ENCODE measurements at places on chromosomes 2 and 18.

DNA sequence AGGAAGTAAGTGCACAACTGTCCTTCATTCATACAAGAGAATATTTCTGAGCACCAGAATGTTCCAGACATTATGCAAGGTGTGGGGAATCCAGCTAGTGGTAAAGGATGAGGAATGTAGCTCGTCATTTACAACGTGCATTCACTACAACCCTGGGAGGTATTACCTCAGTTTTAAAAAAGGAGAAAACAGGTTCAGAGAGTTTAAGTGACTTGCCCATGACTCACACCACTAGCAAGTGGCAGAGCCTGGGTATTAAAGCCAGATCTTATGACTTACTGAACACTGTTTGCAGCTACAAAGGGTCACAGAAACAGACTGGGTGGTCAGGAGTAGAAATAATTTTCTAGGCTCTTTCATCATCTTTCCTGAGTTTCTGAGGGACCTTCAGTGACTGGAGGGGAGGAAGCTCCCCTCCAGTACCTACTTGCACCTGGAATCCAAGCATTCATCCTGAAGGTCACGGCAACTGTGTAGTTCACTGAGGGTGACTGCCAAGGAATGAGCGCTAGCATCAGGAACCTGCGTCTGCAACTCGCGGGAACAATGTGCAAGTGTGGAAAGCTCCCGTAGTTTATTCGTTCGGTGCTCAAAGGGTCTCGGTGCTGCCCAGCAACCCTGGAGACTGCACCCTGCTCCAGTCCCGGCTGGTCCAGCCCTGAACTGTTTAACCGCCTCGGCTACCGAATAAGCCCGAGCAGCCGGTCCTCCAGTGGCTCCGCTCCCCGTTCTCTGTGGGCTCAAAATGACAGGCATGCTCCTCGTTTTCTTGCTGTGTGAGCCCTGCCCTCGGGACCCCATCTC, 647 bp downstream of the CCDC121 start:
- no peak for DNase-seq

DNA sequence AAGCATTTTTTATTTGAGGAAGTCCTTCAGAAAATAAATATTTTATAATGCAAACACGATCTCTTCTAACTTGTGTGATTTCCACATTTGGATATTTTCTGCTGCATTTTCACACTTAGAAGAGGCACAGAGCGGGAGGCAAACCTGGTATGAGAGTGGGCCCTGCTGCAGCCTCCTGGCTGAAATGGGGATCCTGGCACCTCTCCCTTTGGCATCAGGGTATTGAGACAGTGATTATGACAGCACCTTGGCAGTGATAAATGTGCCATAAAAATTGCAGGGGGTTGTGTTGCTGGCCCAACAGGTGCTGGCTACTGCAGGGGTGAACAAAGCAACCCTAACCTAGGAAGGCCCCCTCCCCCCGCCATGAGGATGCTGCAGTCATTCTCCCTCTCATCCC, 128.6 kb downstream of the TSN start:
- DNase-seq = no peak

GRCh38 chr2:207750876-207751275, 18.8 kb downstream of the FZD5 start:
- no peak for DNase-seq

DNA sequence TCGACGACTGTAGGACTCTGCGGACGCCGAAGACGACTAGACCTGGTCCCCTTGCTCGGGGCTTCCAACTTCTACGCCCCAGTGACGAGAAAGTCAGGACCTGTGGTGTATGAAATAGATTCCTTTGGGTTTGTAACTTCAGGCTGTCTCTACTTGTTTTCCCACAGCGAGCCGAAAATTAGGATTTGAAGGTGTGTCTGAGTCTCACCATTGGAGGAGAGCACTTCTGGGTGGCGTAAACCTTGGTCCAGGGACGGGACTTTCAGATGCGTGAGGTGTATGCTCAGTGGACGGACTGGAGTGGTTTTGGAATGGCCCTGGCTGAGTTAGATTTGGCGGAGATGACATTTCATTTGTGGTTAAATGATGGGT, 1.3 kb downstream of the BIRC6 start:
- no peak for DNase-seq

DNA sequence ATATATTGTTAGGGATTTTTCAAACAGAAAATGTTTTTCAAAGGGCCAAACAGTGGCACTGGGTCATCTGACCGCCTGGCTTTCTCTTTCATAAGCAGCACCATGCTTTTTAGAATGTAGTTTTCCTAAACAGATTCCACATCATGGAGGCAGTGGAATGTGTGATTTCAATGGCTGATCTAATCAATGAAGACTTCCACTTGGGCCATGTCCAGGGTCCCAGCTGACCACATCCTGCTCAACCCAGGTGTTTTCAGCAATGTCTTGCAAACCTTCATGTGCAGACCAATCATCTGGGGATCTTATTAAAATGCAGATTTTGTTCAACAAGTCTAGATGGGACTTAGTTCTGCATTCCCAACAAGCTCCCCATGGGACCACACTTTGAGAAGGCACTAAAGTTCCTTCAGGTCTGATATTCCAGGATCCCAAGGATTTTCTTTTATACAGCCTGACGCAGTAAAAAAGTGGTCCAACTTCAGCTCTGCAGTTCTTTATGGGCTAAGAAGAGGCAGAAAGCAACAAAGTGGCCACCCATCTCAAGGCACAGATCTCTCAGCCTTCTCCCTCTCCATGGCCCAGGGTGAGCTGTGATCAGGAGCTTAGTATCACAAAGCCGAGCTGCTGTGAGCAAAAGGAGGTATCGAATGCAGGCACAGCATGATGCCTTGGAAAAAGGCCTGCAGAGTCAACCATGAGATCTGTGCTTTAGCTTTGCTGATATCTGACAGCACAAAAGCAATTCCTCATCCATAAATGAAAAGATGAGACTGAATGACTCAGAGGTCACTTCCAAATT, 3.7 kb downstream of the ALKAL2 start:
- no peak for DNase-seq

GRCh38 chr18:54149078-54149697, 75.3 kb downstream of the MBD2 start:
- no peak for DNase-seq

DNA sequence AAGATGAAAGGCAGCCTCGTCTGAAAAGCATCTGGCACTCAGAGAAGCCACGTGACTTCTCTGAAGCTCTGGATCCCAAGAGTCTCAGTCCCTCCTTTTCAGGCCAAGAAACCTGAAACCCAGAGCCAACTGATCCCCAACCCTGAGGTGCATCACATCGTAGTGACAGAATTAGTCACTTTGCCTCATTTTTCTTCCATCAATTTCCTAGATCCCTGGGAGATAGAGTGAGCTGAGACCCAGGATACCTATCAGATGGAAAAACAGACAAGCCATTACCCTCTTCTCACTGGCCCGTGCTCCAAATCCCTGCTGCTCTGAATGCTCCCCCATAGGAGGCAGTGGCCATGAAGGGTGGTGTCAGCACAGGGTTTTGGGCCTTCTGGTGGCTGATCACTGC, 113.1 kb downstream of the ALK start:
- DNase-seq = no peak

GRCh38 chr2:204452464-204453023, 92.7 kb upstream of the PARD3B start:
- DNase-seq = no peak

DNA sequence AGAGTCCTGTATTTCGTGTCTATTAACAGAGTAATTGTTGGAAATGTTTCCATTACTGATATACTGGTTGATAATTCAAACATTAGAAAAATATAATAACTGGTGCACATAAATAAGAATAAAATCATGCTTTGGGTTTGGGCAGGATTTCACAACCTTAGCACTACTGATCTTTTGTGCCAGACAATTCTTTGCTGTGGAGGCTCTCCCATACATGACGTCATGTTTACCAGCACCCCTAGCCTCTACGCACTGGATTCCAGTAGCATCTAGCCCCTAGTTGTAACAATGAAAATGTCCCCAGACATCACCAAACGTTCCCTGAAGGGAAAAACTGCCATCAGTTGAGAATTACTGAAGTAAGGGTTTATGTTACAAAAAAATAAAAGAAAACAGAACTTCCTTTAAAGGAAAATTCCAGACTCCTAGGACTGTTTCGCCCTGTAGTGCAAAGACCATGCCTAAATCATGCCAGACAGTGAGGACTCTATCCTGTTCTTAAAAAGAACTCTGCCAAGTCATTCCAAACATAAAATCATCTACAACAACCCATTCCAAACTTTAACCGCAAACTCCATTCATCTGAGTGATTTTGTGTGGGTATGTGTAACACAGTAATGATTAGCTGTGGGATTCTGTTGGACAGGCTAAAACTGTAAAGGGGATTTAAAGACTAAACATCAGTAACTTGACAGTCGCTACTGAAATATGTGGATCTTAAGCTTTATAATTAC, 313.4 kb upstream of the CCDC68 start:
- DNase-seq = no peak

DNA sequence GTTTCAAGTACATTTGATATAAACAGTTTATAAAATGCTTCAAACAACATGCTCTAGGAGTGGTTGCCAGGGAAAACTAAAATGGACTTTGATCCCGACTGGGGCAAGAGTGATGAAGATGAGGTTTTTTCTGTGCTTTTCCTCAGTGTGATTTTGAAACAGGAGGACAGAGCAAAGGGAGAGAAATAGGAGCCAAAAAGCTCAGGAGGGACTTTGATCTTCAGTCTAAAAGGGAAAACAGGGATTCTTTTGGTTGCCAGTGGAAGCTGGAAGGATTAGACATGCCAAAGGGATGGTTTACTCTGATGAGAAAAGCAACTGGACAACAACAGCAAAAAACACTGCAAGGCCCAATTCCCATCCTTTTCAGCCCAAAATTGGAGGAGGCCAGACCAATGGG, 95.5 kb downstream of the LTBP1 start:
- no peak for DNase-seq

- no peak for DNase-seq
These were observed 94.0 kb upstream of the HNRNPA3 start for GRCh38 chr2:177118636-177119035.

DNA sequence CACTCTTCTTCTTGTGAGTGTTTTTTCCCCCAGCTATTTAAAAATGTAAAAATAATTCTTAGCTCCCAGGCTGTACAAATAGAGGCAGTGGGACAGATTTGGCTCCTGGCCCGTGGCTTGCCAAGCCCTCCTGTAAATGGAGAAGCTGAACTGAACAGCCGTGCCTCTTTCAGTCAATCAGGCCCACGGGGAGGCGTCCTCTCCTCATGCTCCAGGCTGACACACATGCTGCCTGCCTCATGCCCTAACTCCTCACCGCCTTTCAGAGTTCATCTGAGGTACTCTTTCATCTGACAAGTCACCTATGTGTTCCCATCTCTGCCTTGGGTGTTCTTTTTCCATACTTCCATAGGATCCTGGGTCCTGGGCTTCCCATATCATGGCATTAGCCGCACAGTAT, 58.9 kb downstream of the BMP10 start:
- no peak for DNase-seq

DNA sequence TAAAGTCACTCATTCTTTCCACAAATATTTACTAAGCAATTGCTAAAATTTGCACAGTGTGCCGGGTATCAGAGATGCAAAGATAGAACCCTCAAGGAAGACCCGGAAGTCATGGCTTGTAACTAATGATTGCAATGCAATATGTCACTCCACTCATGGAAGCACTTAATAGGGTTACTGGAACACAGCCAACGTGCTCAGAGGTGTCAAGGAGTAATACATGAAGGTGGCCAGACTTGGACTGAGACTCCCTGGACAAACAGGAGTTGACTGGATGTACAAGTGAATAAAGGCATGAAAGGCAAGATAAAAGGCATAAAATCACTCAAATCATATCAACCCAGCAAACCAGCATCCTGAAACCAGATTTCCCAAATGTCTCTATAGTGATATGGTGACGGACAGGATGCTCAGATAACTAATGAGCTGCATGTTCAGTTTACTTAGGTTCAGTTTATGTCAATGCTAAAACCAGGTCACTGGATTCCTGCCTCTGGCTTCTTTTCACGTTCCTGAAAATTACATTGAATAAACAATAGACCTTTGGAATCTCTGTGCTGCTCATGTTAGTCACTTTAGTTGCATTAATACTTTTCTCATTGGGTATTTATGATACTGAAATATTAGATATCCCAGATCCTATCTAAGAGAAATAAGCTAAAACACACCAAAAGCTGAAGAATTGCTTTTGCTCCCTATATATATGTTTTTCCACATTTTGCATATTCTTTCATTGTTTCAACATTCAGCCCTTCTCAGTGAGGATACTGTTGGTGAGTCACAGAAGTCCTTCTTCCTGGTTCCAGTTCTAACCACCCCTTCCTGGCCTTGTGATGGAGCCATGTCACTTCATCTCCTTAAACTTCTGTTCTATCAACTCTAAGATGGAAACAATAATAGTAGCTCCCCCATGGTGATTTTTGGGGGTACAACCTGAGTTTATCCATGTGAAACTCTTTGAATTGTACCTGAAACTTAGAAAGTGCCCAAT, 688.9 kb upstream of the ID2 start:
- no peak for DNase-seq

GRCh38 chr2:5482929-5483331, 209.3 kb upstream of the SOX11 start:
- DNase-seq = no peak

- DNase-seq = no peak
These were observed 4.6 kb downstream of the FN1 start for GRCh38 chr2:215431290-215431689.

DNA sequence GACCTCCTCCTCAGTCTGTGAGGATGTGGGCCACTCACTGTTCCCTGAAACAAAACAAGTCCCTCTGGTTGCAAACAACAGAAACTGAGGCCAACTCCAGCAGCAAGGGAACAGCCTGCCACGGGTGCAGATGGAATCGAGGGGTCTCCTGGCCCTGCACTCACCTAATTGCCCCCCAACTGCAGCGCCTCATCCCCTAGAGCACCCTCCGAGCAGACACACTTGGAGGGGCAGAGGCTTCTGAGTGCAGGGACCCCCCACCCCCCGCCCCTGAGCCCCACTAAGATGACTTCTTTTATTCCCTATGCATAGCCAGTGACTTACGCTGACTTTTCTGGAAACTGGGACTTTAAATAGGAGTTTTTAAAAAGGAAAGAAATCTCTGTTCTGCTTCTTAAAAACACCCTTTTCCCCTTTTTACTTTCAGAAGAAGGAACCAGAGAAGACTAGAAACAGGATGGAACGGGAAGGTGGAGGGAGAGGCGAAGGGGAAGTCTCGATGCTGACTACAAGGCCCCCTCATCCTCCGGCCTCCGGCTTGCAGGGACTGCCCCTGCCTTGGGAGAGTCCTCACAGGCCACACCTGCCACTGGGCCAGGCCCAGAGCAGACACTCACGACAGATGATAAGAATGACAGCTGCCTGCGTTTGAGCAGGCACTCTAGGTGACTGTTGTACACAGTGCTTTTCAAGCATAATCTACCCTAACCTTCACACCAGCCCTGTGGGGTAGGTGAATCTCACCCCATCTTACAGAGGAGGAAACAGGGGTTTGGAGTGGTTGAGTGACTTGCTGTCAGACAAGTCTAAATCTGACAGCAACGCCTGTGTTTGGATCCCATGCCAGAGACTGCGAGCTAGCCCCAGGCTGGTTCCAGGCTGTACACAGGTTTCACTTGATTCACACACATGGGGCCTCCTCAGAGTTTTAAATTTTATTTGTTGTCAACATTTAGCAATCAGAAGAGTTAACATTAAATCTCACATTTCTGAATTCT, 28.2 kb upstream of the BIN1 start:
- DNase-seq = no peak

- DNase-seq = no peak
These were observed 114.0 kb downstream of the SP3 start for GRCh38 chr2:173851141-173851641.
